Peyer's patch (tissue), 4 donors: ENCODE measurements at places on chromosomes 4 and X. TPM values are rescaled to one million over a fixed set of nuclear protein-coding genes. Genes with fewer than 3 reads are reported as not detected.

Gene ZAR1
- total RNA-seq, result not detected

Gene RHOXF2
- not detected for total RNA-seq

Gene LINC00632
- total RNA-seq, result 64.4 TPM

Gene RHOXF2B
- total RNA-seq, result not detected

Gene PRRG1
- total RNA-seq, result 9.1 TPM

Gene ATP2B3
- not detected for total RNA-seq

Gene TRAM1L1
- total RNA-seq, result not detected

Gene FBXL5
- total RNA-seq, result 102 TPM

Gene H2BW2
- not detected for total RNA-seq

Gene RPS3A
- total RNA-seq, result 3,561 TPM

Gene NXF2B
- total RNA-seq, result not detected

Gene CYLC1
- not detected for total RNA-seq

GRCh38 chrX:134725103-134725690 is 66.9 kb upstream of the PLAC1 start:
- DNase-seq, result no peak

- no peak for DNase-seq
Observed at GRCh38 chrX:70554081-70554480, 109.4 kb downstream of the DLG3 start.

DNA sequence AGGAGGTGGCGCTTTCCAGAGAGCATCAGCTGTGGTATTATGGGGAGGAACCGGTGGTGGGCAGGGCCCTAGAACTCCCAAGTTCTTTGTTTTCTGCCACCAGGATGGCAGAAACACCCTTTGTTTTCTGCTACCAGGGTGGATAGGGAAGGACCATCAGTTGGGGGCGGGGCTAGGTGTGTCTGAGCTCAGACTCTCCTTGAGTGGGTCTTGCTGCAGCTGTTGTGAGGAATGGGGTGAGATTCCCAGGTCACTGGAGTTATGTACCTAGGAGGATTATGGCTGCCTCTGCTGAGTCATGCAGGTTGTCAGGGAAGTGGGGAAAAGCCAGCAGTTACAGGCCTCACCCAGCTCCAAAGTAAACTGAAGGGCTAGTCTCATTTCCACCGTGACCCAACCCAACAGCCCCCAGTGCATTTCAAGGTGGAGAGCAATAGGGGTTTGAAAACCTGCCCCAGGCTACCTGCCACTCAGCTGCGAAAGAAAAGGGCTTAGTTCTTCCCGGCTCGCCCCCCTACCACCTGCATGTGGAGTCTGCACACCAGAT is 167.8 kb upstream of the FAM241A start:
- peak; percentile 55 for DNase-seq

DNA sequence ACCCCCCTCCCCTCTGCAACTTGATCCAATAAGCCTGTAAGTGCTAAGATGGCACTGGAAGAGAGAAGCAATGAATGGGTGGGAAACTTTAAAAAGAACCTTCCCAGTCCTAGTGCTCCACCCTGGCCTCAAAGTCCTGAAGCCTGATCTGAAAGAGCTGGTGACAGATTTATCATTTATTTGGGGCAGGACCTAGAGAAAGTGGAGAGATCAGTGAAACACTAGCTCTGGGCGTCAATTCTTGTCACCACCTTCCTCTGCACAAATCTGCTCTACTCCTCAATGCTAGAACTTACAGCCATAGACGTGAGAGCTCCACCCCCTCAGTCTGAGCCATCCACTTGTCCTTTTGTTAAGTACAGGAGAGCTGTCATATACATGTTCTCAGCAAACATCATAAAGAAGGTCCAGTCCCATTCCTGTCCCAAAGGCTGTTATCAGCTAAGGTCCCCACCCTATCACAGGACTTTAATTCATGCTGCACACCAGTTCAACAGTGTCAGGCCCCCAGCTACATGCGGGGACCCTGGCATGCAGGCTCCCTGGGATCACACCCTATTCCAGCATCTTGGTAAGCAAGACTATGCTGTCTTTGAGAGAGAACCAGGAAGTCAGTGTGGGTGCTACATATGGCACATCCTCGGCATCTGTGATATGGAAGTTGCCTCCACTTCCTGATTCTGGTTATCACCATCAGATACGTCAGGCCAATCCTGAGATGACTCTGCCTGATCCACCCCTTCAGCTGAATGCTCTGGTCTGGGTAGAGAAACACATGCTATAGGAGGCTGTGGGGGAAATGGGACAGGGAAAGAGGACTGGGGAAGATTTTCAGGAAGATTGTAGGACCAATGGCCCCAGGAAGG is 2.3 kb downstream of the P2RY4 start:
- DNase-seq, result no peak

DNA sequence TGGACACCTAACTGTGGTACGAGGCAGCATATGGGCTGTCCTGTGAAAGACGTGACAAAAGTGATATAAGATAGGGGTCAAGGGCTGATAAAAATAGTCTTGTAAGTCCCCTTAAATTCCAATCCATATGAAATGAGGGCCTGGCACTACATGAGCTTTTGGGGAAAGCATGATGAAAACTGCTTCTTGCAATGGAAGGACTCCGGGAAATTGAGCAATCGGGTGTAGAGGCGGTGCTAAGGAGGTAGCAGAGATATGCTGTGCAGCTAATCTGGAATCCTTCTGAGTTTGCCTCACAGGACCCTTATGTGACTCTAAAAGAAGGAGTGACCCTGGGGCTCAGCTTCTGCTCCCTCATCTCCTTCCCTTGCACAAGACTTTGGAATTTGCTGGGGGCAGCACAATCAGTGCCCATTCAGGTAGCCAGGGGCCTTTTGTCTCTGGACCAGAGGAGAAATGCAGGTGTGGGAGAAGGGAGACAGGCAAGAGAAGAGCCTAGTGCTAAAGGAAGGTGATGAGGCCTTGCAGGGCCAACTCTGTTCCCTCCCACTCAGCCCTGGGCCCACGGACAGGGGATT is 12.8 kb downstream of the CLDN2 start:
- no peak for DNase-seq

DNA sequence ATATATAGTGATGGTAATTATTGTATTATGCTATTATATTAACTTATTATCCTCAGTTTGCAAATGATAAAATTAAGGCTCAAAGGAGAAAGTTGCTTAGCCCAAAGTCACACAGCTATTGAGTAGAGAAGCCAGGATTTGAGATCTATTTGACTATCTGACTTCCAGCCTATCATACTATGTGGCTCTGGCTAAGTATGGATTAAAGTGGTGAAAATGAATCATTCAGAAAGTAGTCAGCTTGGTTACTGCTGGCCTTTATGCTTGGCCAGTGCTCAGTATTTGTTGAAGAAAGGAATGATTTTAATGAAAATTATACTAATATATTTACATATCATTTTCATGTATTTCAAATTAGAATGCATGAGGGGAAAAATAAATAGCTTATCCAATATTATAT is 219.8 kb downstream of the SHROOM3 start:
- no peak for DNase-seq

DNA sequence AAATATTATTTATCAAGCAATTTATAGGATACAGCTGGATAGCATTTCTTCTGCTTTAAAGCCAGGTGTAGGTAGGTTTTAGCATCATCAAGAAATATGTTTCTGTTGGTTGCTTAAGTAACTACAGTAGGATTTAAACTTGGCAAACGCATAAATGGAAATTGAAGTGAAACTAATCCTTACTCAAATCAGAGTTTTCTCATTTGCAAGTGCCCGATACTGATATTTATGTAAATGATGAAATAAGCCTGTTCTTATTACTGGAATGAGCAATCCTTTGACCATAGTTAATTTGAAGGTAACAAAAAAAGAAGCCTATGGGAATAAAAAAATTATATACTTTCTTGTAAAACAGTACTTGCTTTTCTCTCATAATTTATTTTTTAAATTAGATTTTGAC is 23.2 kb upstream of the PIGA start:
- no peak for DNase-seq

DNA sequence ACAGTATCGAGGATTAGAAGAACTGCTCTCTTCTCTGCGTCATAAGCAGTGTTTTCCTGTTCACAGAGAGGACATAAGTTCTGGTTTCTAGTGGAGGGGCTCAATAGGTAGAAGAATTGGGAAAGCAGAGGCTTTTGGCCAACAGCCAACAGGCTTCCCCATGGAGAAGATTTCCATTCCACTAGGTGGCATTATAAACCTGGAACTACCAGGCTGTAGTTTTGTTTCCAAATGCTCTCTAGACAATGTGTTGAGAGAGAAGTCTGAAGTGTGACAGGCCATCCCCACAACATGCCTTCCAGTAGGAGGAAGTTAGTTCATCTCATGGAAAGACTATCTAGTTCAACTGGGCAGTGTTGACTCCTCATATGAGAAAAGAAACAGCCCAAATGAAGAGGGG is 63.8 kb upstream of the ANXA10 start:
- DNase-seq, result no peak

GRCh38 chrX:49845701-49846403 is 16.7 kb downstream of the PAGE4 start:
- no peak for DNase-seq

DNA sequence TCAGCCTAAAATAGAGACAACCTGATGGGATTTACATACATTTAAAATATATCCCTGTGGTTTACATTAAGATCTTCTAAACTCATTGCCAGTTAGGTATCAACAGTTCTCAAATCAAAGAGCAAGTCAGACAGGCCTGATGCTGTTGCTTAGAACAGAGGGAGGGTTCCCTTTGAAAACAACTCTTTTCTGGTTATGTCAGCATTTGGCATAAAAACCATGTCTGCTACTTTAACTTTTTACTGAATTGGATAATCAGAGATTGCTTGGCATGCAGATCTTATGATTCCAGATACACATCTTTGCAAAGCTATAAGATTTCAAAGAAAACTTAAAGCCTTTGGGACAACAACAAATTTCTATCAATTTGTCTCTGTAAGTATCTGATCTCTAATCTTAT is 140.8 kb downstream of the CPE start:
- no peak for DNase-seq

- DNase-seq, result no peak
Observed at GRCh38 chrX:310621-311155, 7.9 kb downstream of the GTPBP6 start.

DNA sequence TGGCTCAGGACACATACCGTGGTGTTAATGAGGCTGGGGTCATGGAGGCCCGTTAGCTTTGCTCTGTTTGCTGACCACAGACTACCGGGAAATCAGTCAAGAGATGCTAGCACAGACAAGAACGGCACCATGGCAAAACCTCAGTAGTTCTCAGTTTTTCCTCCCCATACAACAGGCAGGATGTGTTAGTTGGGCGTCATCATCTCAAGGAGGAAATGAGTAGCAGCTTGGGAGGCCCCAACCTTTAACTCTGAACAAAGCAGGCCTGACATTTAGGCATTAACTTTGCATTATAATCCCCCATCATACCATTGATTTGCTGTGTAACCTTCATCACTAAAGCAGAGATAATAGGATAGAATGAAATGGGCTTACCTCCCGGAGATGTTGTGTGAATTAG is 714.2 kb downstream of the RPA4 start:
- DNase-seq, result no peak

- DNase-seq, result no peak
Observed at GRCh38 chr4:124514588-124514987, 197.9 kb downstream of the ANKRD50 start.

DNA sequence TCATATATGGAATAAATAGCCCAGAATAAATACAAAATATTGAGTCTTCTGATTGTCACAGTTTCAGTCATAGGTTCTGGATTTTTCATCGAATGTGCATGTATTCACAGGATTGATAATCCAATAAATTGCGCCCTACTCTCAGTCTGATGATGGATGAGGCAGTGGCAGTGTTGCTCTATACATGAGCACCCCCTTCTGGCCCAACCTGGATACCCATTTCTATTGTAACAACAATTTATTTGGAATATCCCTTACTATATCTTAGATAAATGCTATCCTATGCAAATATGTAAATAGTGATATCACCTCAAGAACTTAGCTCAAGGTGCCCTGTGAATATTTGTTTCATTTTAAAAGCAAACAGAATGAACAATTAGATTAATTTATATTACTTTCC is 733.7 kb upstream of the PABPC4L start:
- DNase-seq, result no peak

DNA sequence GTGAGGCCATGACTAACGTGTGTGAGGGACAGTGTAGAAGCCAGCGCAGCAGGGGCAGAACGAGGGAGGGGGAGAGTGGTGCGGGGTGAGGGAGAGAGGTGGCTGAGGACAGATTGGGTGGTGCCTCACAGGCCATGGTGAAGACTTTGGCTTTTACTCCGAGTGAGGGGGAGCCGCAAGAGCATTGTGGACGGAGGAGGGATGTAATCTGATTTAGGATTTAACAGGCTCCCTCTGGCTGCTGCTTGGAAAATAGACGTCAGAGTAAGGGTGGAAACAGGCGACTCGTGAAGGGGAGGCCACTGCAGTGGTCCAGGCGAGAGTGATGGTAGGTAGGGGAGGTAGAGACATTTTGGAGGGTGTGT is 13.0 kb downstream of the PPP1R3F start:
- peak; percentile 4 for DNase-seq

DNA sequence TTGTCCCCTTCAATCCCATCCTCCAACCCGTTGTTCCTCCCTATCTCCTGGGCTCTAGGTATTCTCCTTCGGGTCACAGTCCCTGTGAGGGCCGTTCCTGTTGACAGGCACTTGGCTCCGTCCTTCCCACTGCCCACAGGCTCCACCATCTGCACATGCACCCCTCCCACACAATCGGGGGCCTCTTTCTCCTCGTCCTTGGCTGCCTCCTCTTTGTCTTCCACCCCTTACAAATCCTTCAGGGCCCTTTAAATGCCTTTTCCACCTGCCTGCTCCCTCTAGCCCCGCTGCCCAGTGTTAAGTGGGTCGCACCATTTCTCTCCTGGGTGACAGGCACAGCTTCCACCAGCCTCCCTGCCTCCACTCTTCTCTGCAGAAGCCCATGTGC is 2.7 kb upstream of the AVPR2 start:
- no peak for DNase-seq

DNA sequence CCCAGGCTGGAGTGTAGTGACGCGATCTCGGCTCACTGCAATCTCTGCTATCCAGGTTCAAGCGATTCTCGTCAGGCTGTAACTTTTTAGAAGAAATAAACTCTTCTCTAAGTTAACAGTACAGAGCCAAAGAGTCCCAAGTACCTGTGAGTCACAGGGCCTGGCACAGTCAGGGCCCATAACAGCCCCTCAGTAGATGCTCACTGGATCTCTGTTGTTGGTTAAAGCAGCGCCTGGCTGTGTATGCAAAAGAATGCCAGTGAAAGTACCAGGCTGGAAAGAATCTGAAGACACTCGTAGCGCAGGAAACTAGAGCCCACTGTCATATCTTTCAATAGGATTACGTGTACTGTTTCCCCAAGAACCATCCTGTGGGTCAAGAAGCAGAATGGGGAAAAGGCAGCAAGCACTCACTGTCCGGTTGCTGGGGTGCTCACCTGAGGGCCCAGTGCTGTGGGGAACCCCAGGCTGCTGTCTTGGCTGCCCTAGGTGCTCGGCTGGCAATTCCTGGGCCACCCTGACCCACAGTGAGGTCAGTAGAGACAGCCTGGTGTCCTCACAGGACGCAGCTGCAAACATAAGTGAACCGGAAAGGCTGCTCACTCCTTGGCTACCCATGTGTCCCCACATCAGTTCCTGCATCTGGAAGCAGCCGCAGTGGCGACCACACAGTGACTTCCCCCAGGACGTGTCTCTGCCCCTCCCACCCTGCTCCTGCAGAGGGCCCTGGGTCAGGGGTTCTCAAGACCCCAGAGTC is 3.1 kb upstream of the SLBP start:
- peak; percentile 83 for DNase-seq

- no peak for DNase-seq
Observed at GRCh38 chrX:107626481-107626880, 1.8 kb upstream of the PRPS1 start.

- no peak for DNase-seq
Observed at GRCh38 chr4:54395013-54395527, 166.0 kb downstream of the PDGFRA start.

- DNase-seq, result no peak
Observed at GRCh38 chrX:97229318-97229717, 345.6 kb downstream of the RPA4 start.

- DNase-seq, result no peak
Observed at GRCh38 chr4:5463361-5463760, 245.0 kb downstream of the EVC2 start.
